Immature natural killer cell (primary cell): ENCODE measurements at places on chromosomes 6 and 20. TPM values are rescaled to one million over a fixed set of nuclear protein-coding genes. Genes with fewer than 3 reads are reported as not detected.

TUBB2A gene
- polyA plus RNA-seq = 2.9 TPM

TTK gene
- not detected for polyA plus RNA-seq

RBM24 gene
- polyA plus RNA-seq = not detected

SYNDIG1 gene
- not detected for polyA plus RNA-seq

TRERF1 gene
- polyA plus RNA-seq = 8.8 TPM

ENPP1 gene
- 0.29 TPM for polyA plus RNA-seq

TENT5A gene
- 8.0 TPM for polyA plus RNA-seq

TMEM200A gene
- 2.1 TPM for polyA plus RNA-seq

ENPP5 gene
- polyA plus RNA-seq = 48.6 TPM

ZNF133 gene
- 3.2 TPM for polyA plus RNA-seq

ID4 gene
- not detected for polyA plus RNA-seq

UTRN gene
- polyA plus RNA-seq = 261 TPM

LSM14B gene
- polyA plus RNA-seq = 1.4 TPM

SLC24A3 gene
- not detected for polyA plus RNA-seq

TMEM181 gene
- polyA plus RNA-seq = 10.1 TPM

SLC17A2 gene
- polyA plus RNA-seq = not detected

LY6G6D gene
- polyA plus RNA-seq = not detected

NOL7 gene
- polyA plus RNA-seq = 65.1 TPM

TMEM217 gene
- polyA plus RNA-seq = 0.32 TPM

ZNF334 gene
- 0.18 TPM for polyA plus RNA-seq

SCUBE3 gene
- polyA plus RNA-seq = 0.29 TPM

SAPCD1 gene
- not detected for polyA plus RNA-seq

NKX2-2 gene
- polyA plus RNA-seq = not detected

TRIM31 gene
- not detected for polyA plus RNA-seq

CHRNA4 gene
- polyA plus RNA-seq = not detected

PDE7B gene
- not detected for polyA plus RNA-seq

HLA-DRB1 gene
- 45.8 TPM for polyA plus RNA-seq

HLA-DRB5 gene
- 171 TPM for polyA plus RNA-seq

VSTM2L gene
- not detected for polyA plus RNA-seq

LPA gene
- not detected for polyA plus RNA-seq

SLPI gene
- not detected for polyA plus RNA-seq

OSER1 gene
- polyA plus RNA-seq = 61.4 TPM

EDN3 gene
- polyA plus RNA-seq = not detected

LAMA2 gene
- 0.17 TPM for polyA plus RNA-seq

TFAP2D gene
- polyA plus RNA-seq = not detected

HRH3 gene
- polyA plus RNA-seq = not detected

HDGFL1 gene
- polyA plus RNA-seq = not detected

FABP7 gene
- polyA plus RNA-seq = not detected

TEAD3 gene
- not detected for polyA plus RNA-seq

SLC32A1 gene
- polyA plus RNA-seq = not detected

C6orf15 gene
- not detected for polyA plus RNA-seq

SLA2 gene
- 24.1 TPM for polyA plus RNA-seq

HCK gene
- 7.3 TPM for polyA plus RNA-seq

RSPO3 gene
- polyA plus RNA-seq = not detected

VGLL2 gene
- polyA plus RNA-seq = not detected

SLC22A1 gene
- not detected for polyA plus RNA-seq

RNGTT gene
- polyA plus RNA-seq = 22.3 TPM

VNN1 gene
- polyA plus RNA-seq = not detected

OR2B2 gene
- not detected for polyA plus RNA-seq

MEA1 gene
- 157 TPM for polyA plus RNA-seq

KIF25 gene
- not detected for polyA plus RNA-seq

CCDC170 gene
- polyA plus RNA-seq = not detected

UBR2 gene
- 6.4 TPM for polyA plus RNA-seq

ABHD12 gene
- polyA plus RNA-seq = 41.8 TPM

PRDM13 gene
- polyA plus RNA-seq = not detected

CNKSR3 gene
- polyA plus RNA-seq = not detected

RAET1E gene
- polyA plus RNA-seq = not detected

ZHX3 gene
- 2.1 TPM for polyA plus RNA-seq

PRPF6 gene
- 63.1 TPM for polyA plus RNA-seq
